Activated CD4-positive, alpha-beta memory T cell treated with anti-CD3 and anti-CD28 coated beads for 36 hours (primary cell): ENCODE measurements at places on chromosomes 1 and 21.

DNA sequence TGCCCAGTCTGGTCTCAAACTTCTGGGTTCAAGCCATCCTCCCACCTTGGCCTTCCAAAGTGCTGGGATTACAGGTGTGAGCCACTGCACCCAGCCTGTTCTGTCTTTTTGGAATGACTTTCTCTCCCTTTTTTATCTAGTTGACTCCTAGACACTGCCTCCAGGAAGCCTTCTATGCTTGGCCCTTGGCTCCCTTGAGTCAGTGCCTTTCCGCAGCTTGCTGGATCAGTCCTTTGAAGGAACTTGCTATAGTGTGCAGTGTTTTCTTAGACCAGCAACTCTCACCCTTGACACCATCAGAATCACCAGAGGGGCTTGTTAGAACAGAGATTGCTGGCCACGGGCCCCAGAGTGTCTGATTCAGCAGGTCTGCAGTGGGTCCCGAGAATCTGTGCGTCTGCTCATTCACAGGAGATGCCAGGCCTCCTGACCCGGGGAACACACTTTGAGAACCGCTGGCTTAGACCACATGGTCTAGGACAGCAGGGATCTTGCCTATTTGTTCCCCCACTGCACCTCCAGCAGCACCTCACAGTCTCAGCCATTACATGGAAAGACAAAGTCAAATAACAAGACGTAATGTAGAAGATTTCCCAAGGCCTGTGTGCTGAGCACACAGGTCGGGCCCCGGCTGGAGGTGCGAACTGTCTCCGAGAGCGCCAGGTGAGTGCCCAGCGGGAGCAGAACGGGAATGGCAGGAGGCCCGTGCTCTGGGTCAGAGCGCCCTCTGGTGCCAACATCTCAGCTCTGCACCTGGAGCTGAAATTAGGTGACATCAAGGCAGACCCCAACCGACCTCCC, 27.4 kb upstream of the CTPS1 start:
- DNase-seq, result peak; percentile 73

DNA sequence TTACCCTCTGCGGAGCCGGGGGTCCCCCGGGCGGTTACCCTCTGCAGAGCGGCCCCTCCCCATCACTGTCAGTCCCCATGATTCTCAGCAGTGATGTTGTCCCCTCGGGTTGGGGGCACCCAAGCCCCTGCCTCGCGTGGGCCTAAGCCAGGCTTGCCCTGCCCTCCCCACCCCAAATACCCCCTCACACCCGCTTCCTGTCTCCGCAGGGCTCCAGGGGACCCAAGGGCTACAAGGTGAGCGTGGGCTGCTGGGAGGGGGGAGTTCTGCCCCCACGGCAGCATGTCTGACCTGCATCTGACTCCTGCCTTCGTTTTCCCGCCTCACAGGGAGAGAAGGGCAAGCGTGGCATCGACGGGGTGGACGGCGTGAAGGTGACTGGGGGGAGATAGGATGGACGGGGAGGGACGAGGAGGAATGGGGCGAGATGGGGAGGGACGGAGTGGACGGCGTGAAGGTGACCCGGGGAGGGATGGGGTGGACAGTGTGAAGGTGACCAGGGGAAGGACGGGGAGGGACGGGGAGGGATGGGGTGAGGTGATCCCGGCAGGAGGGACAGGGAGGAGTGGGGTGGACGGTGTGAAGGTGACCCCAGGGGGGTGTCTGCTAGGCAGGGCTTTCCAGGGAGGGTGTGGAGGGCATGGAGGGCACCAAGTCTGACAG, 8.6 kb downstream of the COL6A1 start:
- DNase-seq, result no peak

GRCh38 chr1:48916130-48917069, 139.7 kb upstream of the BEND5 start:
- DNase-seq, result no peak

DNA sequence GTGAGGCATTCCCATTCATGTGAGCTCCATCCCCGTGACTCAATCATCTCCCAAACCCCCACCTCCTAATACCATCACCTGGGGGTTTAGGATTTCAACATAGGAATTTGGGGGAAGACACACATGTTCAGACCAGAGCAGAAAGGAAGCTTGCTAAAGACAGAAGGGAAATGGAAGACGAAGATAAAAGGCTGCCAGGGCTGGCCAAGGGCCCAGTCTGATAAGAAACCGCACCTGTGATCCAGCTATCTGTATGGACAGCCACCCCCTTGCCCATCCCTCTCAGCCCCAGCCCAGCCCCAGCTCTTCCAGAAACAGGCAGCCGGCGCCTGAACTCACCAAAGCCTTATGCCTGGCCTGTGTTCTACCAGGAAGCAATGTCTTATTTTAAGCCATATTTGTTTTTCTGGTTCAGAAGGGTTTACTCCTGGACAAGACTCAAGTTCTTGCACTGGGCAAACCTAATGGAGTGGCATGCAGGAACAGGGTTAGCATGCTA, 198.4 kb upstream of the VAMP3 start:
- DNase-seq, result no peak

DNA sequence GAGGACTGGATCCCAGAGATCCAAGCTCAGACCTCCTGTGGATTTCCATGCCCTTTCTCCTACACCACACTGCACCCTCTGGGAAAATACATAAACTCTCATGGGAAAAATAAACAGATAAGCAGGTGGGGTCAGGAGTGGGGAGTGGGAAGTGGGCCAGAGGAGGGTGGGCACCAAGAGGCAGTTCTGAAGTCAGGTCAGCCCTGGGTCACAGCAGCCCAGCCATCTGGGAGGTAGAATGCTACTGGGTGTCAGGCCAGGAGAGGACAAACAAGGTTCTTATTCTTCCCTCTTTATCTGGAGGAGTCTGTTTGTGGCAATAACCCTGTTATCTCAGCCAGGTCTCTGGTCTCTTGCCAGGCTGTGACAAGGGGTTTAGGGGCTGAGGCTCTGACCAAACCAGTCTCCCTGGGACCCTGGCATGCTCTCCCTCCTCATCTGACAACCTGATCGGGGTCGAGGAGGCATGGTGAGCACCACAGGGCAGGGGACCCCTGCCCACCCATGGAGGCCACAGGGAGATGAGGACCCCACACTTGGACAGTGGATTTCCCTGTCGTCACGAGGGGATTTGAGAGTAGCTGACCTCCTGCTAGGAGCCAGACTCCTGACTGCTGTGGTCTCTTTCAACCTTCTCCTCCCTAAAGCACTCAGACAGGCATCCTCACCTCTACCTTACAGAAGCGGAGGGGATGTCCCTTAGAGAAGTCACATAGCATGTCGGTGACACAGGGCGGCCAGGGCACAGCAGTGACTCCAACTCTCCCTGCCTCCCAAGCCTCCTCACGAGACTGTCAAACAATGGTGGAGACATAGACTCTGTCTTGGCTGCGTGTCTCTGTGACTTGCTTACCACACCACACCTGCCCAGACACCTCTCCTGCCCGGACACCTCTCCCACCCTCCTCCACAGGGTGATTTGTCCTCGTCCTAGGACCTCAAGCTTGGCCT, 51.3 kb upstream of the IFFO2 start:
- DNase-seq, result no peak

GRCh38 chr1:247247568-247247967, 8.3 kb upstream of the VN1R5 start:
- no peak for DNase-seq

- DNase-seq, result no peak
Observed at GRCh38 chr1:185731446-185731845, 2.7 kb upstream of the HMCN1 start.

DNA sequence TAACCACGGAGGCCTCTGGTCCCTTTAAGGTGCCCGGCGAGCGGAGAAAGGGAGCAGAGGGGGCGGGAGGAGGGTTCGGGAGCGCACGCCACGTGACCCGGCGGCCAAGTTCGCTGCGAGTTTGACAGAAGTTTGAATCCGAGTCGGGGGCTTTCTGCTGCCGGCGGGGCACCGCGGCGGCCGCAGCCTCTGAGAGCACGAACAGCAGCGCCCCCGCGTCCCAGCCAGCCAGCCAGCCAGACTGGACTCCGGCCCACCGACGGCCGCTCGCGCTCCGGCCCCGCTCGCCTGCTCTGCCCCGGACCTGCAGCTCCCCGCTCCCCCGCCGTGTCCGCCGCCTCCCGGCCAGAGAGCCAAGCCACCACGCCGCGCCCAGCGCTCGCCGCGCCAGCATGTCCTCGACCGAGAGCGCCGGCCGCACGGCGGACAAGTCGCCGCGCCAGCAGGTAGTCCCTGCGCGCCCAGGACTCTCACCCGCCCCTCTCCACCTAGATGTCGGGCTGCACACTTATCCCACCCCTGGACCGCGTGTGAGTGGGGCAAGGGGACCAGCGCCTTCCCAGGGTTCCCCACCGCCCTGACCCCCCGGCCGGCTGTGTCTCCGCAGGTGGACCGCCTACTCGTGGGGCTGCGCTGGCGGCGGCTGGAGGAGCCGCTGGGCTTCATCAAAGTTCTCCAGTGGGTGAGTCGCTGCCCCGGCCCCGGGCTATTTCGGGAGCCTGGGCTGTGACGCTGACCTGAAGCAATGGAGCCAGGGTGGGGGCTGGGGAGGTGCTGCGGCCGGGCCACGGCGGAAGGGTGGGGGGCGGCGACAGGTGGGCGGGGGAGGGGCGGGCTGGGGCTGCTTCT, at the start of gene SYPL2:
TSS of gene SYPL2 (plus strand) at position 95 of the 849 bp plus-strand sequence. CDS start at position 393, 298 bp downstream.
- DNase-seq, result peak; percentile 34

- DNase-seq, result no peak
Observed at GRCh38 chr1:114892194-114892918, 37.7 kb downstream of the SYCP1 start.

DNA sequence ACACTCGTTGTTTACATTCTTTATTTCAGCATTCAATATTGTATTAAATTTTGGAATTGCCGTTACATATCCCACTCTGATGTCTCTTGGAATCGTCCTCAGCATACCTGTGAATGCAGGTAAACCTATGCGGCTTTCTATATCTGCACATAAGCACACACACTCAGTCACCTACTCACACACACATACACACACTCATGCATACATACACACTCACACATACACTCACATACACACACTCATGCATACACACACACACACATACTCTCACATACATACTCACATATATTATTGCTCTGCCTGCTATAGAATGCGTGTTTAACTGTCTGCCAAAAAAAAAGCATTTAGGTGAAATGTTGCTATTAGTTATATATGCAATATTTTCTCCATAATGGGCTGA, 53.2 kb upstream of the COA6 start:
- no peak for DNase-seq

- peak; percentile 32 for DNase-seq
Observed at GRCh38 chr1:110068646-110069403, 1.6 kb downstream of the ALX3 start.

GRCh38 chr1:158002631-158003405, 9.4 kb downstream of the KIRREL1 start:
- DNase-seq, result no peak

DNA sequence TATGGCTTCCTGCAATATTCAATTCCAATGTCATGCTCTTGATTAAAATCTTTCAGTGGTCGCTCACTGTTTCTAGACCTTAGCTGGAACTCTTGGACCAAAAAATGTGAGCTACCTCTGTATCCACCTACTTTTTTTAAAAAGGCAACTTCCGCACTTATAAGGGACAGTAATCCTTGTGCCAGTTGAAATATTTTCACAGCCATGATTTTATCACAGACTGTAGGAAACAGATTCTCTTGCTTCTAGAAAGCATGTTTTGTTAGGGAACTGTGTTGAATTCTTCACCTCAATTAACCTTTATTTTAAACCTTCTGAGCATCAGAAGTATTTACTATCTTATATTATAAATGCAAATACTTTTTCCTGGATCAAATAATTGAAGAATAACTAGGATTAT, 296.0 kb upstream of the ST6GALNAC5 start:
- no peak for DNase-seq

GRCh38 chr1:185674201-185674600, 60.0 kb upstream of the HMCN1 start:
- no peak for DNase-seq

DNA sequence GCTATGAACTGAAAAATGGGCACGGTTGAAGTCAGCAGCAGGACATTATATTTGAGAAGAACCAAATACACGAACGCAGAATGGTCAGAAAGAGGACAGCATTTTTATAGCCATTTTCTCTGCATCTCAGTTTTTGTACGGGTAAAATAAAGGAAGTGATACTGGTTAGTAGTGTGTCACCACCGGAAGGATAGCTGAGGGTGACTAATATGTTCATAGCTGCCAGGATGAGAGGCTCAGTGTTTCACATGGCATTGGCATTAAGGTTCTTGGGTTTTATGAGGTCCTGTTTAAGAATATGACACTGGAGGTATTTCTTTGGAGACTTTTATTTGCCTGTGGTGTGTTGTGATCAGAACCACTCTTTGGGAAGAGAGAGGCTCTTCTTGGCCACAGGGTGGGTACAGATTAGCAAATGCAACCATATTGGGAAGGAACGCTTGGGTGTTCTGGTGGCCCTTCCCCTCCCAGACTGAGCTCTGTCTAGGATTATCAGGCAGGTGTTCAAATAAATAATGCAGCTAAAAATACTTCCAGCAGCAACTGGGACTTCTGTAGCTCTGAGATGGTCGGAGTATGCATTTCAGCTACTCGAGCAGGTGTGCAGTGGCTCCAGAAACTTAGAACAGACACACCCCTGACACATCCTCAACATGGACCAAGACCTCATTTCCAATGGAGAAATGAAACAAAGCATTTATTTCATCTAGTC, 158.2 kb downstream of the PBX1 start:
- DNase-seq, result no peak
